ENCODE measurements at places on chromosomes 3 and 15.
A peak's percentile ranks its signal among the peaks of the same experiment; 100 is the strongest.

- no peak for DNase-seq
Observed at GRCh38 chr15:33160581-33161165, 33.8 kb downstream of the FMN1 start.

DNA sequence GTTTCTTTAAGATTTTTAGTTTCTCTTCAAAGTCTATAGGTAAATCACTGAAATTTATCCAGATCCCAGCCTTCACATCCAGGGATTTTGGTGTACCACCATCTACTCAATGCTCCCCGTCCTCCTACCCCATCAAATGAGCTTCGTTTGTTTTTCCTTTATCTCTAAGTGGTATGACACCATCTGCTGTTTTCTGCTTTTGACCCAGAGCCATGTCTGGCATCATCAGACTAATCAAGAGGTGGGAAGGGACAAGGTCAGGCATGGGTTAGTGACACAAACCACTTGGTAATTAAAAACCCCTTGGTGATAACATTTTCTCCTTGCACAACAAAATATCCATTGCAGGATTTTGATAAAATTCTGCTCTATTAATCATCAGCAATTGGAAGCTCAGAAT lies 92.7 kb upstream of the GOLGA8J start:
- no peak for DNase-seq

- DNase-seq = peak; percentile 25
Observed at GRCh38 chr3:149473357-149474249, 894 bp upstream of the TM4SF4 start.

DNA sequence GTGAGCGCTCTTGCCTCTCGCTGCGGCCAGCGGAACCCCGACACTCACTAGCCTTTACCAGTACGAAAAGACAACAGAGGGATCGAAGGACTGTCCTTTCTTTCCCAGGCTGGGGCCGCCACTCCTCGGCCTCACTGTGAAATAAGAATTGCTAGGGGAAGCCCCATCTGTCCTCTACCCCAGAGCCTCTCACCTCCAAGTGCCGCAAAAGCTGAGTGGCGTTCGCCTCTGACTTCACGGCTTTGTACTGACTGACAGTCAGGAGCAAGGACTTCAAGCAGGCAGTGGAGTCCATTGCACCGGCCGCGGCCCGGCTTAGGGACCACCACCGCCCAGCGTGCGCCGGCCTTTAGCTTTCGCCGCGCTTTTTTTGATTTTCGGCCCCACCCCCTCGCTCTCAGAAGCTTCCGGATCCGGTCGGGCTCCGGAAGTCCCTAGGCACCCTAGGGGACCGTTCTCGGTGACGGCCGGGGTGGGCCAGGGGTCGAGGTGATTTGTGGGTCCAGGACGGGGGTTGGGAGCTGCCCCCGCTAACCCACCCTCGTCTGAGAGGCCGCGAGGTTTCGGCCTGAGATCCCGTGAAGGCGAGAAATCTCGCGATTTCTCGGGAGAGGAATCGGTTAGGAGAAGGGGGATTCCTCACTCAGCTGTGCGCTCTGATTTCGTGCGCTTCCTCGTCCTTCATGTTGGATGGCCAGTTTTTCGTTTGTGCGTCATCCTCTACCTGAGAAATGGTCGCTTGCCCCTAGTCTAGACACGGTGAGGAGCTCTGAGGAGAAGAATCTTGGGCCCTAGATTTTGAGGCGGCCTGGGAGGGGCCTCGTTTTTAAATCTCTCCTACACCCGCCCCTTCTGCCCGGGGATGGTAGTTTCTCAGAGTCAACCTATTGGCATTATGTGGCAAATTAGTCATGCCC lies at the start of the genes CIP2A and DZIP3:
TSS of gene CIP2A (minus strand) at position 358 of the 917 bp plus-strand sequence. CDS start at position 295, 63 bp downstream.
TSS of gene DZIP3 (plus strand) at position 642 of the 917 bp plus-strand sequence. CDS start 15,685 bp downstream, outside the sequence.
- DNase-seq = peak; percentile 73

All from H54 (cell line).